ENCODE measurements at places on chromosomes 2 and 18.

GRCh38 chr2:207071820-207072219, 93.9 kb downstream of the KLF7 start:
- DNase-seq: no peak

- no peak for DNase-seq
These were observed 4.6 kb downstream of the PIGN start for GRCh38 chr18:62182220-62182619.

DNA sequence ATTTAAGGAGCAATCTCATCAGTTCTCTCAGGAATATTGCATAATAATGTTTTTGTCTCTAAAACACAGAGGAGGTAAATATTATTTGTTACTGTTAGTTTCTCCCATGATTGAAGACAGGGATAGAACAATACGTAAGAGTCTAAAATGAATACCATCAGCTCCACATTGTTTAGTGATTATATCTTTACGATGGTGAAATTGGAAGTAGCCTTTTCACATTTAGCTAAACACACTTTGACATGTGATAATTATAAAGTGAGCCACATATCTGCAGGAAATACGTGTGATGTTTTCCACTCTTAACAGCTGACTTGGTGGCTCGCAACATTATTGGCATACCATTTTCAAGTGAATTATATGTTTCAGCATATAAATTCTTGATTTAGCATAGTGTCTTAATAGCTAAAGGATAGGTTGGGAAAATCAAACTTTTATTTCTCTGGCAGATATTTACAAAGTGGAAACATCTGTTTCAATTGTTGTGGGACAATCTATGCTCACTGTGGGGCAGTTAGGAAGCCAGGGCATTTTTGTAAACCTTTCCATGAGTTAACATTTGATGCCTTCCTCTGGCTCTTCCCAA, 208.1 kb upstream of the RASGRP3 start:
- DNase-seq: no peak

GRCh38 chr2:46340740-46341420, 43.7 kb downstream of the EPAS1 start:
- DNase-seq: peak; percentile 84

GRCh38 chr2:37665604-37666362, 5.7 kb downstream of the CDC42EP3 start:
- no peak for DNase-seq

DNA sequence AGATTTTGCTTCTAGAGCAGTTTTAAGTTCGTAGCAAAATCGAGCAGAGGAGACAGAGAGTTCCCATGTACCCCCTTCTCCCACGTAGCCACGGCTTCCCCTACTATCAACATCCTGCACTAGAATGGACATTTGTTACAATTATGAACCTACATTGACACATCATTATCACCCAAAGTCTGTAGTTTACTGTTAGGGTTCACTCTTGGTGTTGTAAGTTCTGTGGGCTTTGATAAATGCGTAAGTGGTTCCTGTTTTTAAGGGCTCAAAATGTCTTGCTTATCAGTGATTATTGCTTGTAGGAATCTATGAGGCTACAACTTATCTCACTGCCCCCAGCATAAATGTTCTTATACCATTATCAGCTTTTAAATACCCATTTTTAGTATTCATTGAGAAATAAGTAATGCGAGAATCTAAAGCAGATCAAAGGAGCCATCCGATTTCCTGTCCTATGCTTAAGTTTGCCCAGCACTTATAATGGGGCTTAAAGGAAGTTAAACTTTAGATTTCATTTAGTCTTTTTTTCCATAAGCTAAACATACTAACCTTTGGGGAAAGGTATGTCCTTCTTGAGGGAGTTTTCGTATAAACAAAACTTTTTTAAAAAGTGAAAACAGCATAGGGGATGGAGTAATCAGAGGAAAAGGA, 118.7 kb downstream of the HAUS1 start:
- DNase-seq: peak; percentile 82

- DNase-seq: no peak
These were observed 2015.7 kb upstream of the LRRTM1 start for GRCh38 chr2:82320296-82320695.

DNA sequence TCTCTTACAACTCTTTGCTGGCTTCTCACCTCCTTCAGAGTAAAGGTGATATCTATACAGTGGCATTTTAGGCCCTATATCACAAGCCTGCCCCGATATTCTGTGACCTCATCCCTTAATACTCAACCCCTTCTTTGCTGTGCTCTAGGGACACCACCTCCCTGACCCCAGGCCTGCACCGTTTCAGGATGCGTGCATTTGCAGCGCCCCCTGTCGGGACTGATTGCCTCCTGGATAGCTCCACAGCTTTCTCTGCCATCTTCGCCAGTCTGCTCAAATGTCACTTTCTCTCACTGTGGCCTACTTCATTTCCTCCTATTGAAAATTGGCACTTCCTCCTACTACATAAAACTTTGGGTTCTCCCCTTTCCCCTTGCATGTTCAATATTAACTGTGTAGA, 289.6 kb downstream of the SOCS6 start:
- peak; percentile 25 for DNase-seq

DNA sequence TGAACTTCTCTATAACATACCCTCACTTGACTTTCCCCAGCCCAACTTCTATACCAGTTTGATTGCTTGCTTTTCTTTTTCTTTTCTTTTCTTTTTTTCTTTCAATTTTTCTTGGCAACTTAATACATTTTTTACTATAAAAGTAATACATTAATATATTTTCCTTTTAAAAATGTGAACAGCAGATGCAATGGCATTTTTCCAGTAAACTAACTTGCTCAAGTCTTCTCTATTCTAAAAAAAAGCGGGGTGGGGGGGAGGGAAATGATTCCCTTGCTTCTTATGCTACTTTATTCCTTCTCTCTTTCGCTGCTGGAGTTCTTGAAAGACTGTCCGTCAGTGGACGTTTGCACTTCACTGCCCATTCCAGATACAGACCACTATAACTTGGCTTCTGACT, 70.5 kb downstream of the RBMS1 start:
- DNase-seq: no peak

GRCh38 chr2:86791573-86791972, 860 bp upstream of the CD8A start:
- DNase-seq: no peak

GRCh38 chr2:144596073-144596871, 76.4 kb upstream of the ZEB2 start:
- peak; percentile 80 for DNase-seq

DNA sequence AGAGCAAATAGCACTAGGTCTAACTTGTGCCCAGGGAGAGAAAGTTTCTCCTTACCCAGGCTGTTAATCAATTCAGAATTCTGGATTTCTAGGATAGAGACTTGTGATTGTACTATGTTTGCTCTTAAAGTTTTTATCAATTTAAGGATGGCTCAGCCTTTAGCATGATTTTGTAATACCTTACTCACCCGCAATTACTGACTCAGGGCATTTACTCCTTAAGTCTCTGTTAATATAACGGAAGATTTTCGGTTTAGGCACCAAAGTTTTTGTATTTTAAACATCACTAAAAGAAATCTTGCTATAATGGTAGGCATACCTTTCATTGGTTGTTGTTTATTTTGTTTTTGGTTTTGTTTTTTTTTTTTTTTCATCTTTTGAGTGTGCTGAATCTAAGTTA, 358.2 kb downstream of the RBM43 start:
- DNase-seq: no peak

DNA sequence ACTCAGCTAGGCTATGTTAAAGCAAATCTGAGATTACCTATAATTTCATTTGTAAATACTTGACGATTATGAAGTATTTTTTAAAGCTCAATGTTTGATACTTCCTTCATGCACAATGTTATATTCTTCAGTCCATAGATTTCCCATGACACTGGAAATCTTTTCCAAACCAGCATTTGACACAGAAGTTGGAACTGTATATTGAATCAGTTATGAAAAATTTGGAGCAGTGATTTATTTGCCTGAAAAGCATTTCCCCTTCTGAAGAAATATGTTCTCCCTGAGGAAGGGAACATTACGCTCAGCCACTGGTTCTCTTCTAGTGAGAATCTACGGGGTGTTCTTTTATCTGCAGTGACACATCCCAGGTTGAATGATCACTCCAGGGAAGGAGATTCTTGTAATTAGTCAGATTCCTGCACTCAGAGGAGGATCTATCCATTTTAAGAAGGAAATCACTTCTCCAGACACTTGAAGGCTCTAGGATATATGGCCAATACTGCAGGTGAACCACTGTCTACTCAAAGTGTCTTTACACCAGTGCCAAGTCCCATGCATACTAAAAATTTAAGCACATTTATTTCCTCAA, 64.7 kb downstream of the HNRNPLL start:
- no peak for DNase-seq

DNA sequence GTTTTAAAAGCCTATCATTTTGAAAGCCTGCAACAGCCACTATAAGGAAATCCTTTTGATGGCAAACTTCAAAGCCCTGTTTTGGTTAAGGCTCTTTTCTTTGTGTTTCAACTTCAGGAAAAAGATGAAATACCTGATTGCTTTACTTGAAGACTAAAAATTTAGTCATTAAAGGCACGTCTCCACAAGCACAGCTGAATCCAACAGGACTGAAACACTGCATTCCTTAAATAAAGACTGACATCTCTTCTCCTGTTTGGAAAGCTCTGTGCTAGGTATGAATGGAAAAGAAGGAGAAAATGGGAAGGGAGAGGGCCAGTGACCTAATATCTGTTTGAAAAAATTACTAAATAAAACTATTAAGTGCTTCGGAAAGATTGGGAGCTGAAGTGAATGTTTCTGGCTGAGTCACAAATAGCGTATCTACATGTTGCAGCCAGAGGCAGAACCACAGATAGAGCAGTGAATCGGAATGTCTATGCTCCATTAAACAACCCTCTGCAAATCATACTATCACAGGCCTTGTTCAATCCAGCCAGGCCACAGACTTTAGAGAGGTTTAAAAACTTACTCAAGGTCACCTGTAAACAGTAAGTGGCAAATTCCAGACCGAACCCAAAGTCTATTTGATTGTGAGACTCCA, 21.1 kb upstream of the RALBP1 start:
- no peak for DNase-seq

- no peak for DNase-seq
These were observed 72.6 kb upstream of the DAPL1 start for GRCh38 chr2:158722266-158723105.

- DNase-seq: peak; percentile 58
These were observed 52.5 kb downstream of the SATB2 start for GRCh38 chr2:199405241-199405640.

- no peak for DNase-seq
These were observed 17.7 kb downstream of the PAX8 start for GRCh38 chr2:113260991-113261390.

- DNase-seq: no peak
These were observed 74.6 kb upstream of the ZFP36L2 start for GRCh38 chr2:43300781-43301583.

DNA sequence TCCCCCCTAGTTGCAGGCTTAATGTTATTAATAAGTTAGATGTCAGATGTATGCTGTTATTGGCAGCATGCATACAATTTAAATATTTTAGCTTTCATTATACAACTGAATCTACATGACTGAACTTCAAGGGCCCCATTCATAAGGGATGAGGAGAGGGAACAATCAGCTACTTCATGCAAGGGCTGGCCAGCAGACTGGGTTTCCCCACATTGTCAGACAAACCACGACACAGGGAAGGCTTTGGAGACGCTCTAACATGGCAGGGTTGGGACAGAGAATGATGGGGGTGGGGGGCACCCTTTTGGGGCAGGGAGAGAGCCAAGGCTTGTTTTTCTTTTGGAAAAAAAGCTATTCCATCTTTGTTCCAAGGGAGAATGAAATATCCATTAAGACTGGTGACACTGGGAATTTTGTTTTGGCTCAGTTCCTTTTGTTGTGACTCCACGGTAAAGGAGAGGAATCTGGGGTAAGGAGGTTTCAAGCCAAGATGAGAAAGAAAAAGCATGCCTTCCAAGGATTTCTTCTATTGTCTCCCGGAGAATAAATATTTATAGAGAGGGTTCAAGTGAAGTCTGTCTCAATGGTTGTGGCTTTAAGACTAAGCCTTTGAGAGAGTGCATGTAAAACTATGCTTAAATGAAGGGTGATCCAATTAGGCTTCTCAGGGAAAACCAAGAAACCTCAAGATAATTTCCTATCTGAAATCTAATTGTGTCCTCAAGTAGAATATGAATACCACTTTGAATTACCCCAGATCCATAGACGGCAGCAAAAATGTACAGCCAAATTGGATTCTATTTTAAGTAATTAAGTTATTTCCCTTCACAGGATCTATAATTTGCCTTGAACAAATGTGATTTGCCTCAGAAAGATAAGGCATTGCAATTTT, 5.4 kb downstream of the CXCR4 start:
- DNase-seq: no peak

DNA sequence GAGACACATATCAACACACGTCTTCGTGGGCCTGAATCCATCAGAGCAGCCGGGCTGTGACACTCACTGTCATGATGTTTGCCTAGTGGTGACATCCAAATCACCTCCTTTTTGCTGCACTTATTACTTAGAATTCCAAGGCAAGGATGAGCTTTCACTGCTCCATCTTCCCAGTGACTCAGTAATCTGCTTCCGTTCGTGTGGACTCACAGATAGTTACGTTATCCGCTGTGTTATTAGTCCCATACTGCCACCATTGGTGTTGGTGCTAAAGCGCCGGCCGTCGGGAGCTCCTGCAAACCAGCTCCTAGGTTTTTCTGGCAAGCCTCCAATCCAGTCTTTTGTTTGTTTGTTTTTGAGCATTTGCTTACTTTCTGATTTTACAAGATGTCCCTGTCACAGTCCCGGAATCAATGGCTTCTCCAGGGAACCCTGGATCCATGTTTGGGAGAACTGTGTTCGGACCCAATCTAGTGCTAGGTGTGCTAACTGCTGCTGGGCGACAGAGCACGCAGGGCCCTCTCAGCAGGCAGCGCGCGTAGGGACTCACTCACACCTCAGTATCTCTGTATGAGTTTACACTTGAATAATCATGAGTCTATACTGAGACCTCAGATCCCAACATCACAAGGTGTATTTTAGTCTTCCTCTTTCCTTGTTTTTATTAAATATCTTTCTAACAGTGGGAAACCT, 42.6 kb downstream of the HDAC4 start:
- DNase-seq: no peak

- DNase-seq: peak; percentile 70
These were observed 15.3 kb downstream of the CHRNA1 start for GRCh38 chr2:174748948-174749347.

GRCh38 chr2:147663153-147663961, 181.5 kb upstream of the ACVR2A start:
- DNase-seq: no peak

DNA sequence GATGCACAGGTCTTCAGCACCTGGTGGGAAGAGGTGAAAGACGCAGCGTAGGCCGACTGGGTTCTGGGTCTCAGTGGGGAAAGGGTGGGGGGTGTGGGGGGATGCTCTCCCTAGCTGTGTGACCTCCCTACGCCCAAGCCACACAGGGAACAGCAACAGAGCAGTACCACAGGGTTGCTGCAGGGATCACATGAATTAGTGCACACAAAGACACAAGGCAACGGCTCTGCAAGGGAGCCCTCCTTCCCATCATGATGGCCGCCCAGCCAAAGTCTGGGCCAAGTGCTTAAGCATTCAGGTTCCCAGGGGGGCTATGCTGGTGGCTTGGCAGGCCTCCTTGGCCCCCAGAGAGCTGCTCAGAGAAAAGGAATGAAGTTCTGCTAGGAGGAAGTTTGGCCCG, 28.2 kb upstream of the GBX2 start:
- DNase-seq: no peak

GRCh38 chr2:163644238-163644637, 91.6 kb downstream of the FIGN start:
- DNase-seq: peak; percentile 29
